NCI-H1436 (cell line): ENCODE measurements at places on chromosomes 5 and 9.

DNA sequence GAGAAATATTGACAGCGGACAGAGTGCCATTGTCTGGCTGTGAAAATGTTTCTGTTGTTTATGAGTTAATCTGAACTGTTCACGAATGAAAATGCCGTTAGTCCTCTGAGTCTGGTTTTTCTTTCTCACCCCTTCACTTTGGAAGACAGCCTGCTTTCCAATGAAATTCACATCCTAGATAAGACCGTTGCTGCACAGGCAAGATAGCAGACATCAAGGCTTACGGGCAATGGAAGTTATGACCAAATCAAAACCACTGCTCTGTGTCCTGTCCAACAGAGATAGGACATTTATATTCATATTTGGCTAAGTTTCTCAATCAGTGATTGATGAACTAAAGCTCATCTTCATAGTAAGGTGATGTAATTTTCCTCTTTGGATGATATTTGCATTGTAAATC is 180.0 kb upstream of the DMAC1 start:
- DNase-seq: no peak

GRCh38 chr9:123697686-123698085 is 232.2 kb downstream of the DENND1A start:
- no peak for DNase-seq

GRCh38 chr9:81649475-81650240 is 39.7 kb downstream of the TLE1 start:
- peak; percentile 52 for DNase-seq

- DNase-seq: no peak
Observed at GRCh38 chr5:74376187-74376586, 264.3 kb downstream of the ENC1 start.

DNA sequence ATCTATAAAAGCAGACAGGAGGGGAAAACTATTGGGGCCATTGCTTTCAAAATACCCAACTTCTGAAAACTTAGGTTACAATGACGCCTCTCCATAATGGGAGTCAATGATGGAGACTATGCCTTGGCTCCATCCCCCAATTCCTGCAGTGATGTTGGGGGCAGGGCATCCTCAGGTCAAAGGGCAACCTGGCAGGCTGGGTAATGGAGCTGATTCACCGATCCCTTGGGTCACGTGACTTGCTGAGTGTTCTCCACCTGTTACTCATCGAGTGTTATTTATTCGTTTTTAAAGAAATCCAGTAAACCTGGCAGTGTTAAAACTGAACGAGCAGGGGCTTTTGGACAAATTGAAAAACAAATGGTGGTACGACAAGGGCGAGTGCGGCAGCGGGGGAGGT is 244.4 kb downstream of the FAM114A2 start:
- DNase-seq: no peak

- no peak for DNase-seq
Observed at GRCh38 chr9:90967145-90967538, 165.5 kb downstream of the SYK start.

DNA sequence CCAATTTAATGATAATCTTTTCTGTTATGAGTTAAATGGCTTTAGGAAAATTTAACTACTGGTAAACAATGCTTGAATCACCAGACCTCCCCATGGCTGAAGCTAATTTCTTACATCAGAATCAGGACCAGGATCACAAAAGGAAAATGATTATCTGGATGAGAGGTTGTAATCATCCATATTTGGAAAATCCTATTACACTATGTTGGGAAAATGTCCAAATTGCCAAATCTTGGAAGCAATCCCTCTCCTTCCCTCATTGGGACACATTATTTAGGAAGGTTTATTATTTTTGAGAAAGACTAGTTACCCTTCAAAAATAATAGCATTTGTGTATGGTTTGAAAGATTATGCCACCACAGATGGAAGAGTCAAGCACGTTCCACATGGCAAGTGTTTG is 130.7 kb upstream of the MINAR2 start:
- DNase-seq: no peak

DNA sequence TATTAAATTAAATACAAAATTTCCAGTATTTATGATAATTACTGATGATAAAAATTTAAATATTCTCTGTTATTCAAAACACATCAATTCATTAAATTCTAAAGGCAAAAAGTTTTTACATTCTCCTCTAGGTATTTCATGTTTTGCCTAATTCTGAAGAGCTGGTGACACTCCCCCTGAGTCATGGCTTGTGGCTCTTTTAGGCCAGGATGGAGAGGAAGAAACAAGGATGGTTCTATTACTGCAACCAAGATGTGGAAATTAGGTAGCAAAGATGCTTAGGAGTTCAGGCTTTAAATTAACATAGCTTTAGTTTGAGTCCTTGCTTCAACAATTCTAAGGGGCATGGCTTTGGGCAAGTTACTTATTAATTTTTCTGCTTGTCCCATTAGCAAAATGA is 1295.8 kb downstream of the EFNA5 start:
- DNase-seq: no peak

DNA sequence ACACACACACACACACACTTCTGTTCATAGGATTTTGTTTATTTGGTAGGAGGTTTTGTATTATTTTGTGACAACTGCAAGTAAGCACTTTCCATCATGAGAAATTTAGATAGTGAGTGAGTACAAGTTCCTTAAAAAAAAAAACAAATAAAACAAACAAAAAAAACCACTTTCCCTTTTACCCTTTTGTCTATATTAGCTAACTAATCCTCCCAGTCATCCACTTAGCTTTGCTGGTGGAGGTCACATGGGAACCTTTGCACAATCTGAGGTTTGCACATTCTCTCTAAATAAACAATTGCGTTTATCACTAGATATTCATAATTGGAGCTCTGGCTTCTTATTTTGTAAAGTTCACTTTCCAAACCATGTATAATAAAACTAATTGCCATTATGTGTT is 6.8 kb downstream of the ITGA1 start:
- no peak for DNase-seq

- DNase-seq: peak; percentile 18
Observed at GRCh38 chr9:116182876-116183275, 29.3 kb downstream of the PAPPA start.

- no peak for DNase-seq
Observed at GRCh38 chr9:111967621-111968020, 71.0 kb downstream of the UGCG start.

- DNase-seq: peak; percentile 14
Observed at GRCh38 chr5:133754575-133755169, 142.3 kb upstream of the FSTL4 start.

DNA sequence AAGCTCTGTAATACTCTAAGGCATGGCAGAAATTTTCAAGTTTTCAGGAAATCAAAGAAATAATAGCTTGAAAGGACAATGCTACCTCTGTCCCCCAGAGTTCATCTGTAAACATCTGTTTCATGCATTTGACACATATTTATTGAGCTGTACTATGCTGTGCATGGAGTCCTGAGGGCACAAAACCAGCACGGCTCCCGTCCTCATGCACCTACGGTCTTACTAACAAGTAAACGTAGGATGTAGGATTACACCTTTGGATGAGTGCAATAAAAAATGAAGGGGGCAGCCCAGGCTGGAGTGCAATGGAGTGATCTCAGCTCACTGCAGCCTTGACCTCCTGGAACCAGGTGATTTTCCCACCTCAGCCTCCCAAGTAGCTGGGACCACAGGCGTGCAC is 81.9 kb downstream of the SPTLC1 start:
- DNase-seq: no peak

GRCh38 chr5:134749415-134749814 is 9.2 kb upstream of the DDX46 start:
- DNase-seq: no peak

- DNase-seq: no peak
Observed at GRCh38 chr5:27130587-27130986, 92.2 kb upstream of the CDH9 start.

DNA sequence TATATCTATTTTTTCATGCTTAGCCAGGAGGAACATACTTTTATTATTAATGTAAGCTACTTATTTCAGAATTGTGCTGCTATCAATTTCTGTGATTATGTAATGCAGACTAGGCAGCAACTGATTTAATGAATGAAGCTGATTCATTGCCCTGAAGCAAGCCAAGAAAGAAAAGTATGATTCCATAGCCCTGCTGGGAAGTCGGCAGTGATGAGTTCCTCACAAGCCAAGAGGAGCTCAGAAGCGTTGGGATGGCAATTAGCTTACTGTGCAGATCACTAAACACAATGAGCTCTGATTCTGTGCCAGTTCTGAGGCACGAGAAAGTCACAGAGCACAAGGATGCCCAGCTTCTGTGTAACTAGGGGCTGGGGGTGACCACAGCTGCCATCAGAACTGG is 254.3 kb upstream of the KLF9 start:
- no peak for DNase-seq

GRCh38 chr9:5800969-5801738 is 31.8 kb downstream of the ERMP1 start:
- DNase-seq: no peak

DNA sequence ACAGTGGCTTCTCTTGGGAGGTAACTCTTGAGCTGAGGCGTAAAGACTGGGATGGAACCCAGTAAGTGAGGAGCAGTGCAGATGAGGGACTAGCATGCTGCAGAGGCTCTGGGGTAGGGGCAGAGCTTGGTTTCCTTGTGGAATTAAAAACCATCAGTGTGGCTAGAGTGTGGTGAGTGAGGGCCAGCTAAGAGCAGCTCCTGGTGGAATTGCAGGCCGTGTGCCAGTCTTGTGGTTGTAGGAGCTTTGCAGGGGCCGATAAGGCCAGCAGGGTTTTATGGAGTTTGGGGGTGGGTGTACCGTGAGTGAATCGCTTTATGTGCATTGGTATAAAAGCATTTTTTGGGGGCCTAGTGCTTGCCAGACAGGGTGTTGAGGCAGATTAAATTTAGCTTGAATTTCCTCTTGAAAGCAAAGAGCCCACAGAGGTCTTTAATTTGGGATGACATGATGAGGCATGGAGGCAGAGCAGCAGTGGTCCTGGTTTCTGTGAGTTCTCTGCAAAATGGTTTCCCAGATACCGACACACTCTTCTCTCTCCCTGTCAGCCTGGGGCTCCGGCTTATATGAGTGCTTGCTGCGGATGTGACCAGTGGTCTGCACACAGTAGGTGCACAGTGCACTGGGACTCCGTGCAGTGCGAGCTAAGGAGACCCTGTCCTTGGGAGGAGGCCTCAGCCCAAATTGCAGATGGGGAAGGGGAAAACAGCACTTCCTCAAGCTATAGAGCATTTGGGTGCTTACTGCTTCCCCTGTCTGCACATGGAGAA is 176.4 kb upstream of the PITX1 start:
- DNase-seq: no peak

DNA sequence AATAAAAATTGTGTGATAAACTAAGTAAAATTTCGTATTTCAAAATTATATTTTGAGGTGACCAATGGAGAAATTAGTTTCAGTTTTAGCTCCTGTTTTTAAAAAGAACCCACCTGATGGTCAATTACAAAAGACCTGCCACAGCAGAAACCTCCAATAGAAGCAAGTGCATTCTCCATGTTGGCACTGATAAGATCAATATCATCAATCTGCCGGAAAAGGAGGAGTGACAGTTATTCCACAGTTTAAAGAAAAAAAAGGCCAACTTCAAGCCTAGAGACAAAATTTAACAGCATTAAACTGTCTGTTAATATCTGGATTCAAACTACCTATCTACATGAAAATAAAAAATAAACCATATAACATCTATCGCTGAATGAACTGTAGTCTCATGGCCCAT is 67.7 kb downstream of the SPTLC1 start:
- DNase-seq: no peak

- no peak for DNase-seq
Observed at GRCh38 chr5:177591690-177592009, 353 bp upstream of the TMED9 start.

GRCh38 chr5:158727136-158727535 is 372.6 kb downstream of the EBF1 start:
- no peak for DNase-seq

- DNase-seq: no peak
Observed at GRCh38 chr5:34930870-34931269, 1.5 kb downstream of the DNAJC21 start.
